Activated T-helper 1 cell treated with anti-CD3 and anti-CD28 coated beads, Interleukin-12 subunit alpha, Interleukin-12 subunit beta, Interleukin-2, Interleukin-4 antibody, amounts not matched to agents 30 ng/mL and 10 ng/mL and 1 ng/mL, durations not matched to agents 14 hours and 24 hours and 36 hours (primary cell): ENCODE measurements at places on chromosomes 6 and 20. TPM values are rescaled to one million over a fixed set of nuclear protein-coding genes. Genes with fewer than 3 reads are reported as not detected.

Gene IP6K3
- not detected in 2 replicates for total RNA-seq

Gene GDAP1L1
- 0.08 TPM in 1 of 2 replicates, not detected in the other for total RNA-seq

Gene FERMT1
- total RNA-seq: 0.29 and 0.93 TPM in 2 replicates

- DNase-seq: no peak
- H3K4me3 ChIP-seq: no peak overlapping the region
- no peak overlapping the region for H3K27ac ChIP-seq
- peaks cover 3% of the 10 kb centered on the region for H3K27me3 ChIP-seq
Observed at GRCh38 chr6:43838276-43839036, 68.4 kb downstream of the VEGFA start.

DNA sequence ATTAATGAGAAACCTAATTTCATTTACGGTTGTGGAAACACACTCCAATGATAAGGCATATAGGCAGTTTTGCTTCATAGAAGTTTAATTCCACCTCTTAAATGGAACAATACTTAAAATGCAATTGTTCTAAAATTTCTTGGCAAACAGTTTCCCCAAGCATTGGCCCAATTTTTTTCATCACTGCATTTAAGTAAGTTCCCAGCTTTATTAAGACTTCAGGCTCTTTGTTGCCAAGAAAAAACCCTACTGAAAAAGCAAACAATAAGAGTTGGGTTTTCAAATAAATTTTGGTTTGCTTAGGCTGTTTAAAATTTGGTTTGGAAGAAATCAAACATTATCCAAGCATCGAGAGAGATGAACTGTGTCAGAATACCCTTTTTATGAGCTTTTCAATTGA, 690.9 kb upstream of the NRSN1 start:
- H3K27ac ChIP-seq: no peak overlapping the region
- H3K4me1 ChIP-seq: no peaks in the 10 kb centered on the region
- no peaks in the 10 kb centered on the region for H3K27me3 ChIP-seq
- no peaks in the 10 kb centered on the region for H3K36me3 ChIP-seq
- no peak overlapping the region for H3K4me3 ChIP-seq
